Activated CD8-positive, alpha-beta T cell treated with anti-CD3 and anti-CD28 coated beads, Interleukin-2, amount 10 ng/mL, durations not matched to agents 7 days and 5 days (primary cell): ENCODE measurements at places on chromosomes 7 and 10.

DNA sequence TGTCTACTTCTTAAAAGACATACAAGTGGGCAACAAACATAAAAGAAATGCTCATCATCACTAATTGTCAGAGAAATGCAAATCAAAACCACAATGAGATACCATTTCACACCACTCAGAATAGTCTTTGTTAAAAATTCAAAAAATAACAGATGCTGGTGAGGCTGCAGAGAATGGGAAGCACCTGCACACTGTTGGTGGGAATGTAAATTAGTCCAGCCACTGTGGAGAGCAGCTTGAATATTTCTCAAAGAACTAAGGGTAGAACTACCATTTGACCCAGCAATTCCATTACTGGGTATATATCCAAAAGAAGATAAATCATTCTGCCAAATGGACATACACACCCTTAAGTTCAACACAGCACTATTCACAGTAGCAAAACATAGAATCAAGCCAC, 61.8 kb upstream of the STEAP1 start:
- DNase-seq: no peak

- DNase-seq: no peak
Measured at GRCh38 chr7:64667311-64667710, 1.4 kb downstream of the ZNF107 start.

GRCh38 chr7:23017309-23017708, 3.4 kb upstream of the HYCC1 start:
- no peak for DNase-seq

GRCh38 chr10:23777153-23777552, 338.3 kb downstream of the OTUD1 start:
- DNase-seq: no peak

GRCh38 chr7:1938788-1939433, 268.8 kb downstream of the ELFN1 start:
- peak; percentile 32 for DNase-seq

- DNase-seq: no peak
Measured at GRCh38 chr7:75658369-75658768, 80.4 kb downstream of the HIP1 start.
